ENCODE measurements at places on chromosomes 11 and 22. TPM values are rescaled to one million over a fixed set of nuclear protein-coding genes. Genes with fewer than 3 reads are reported as not detected.
A peak's percentile ranks its signal among the peaks of the same experiment; 100 is the strongest.

The XPNPEP3 gene
- 19.0 TPM for total RNA-seq

The CCDC15 gene
- total RNA-seq = 2.6 TPM

DNA sequence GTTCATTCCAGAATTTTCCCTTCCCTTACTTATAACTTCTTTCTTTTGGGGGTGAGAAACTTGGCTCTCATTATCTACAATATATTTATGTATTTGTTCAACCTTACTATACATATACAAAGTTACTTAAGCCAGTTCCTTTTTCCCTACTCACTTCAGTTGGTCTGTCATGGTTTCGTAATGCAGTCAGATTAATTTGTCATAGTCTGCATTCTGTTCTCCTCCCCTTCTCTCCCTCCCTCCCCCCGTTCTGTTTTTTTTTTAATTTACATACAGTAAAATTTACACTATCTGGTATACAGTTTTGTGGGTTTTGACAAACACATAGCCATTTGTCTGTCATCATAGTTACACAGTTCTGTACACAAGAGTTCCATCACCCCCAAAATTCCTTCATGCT, 71.8 kb upstream of the ADORA2A start:
- peak; percentile 15 for DNase-seq

- DNase-seq = no peak
Measured at GRCh38 chr22:44745853-44746789, 6.3 kb upstream of the ARHGAP8 start.
